NCI-H2171 (cell line): ENCODE measurements at places on chromosomes 3 and 15.
A peak's percentile ranks its signal among the peaks of the same experiment; 100 is the strongest.

DNA sequence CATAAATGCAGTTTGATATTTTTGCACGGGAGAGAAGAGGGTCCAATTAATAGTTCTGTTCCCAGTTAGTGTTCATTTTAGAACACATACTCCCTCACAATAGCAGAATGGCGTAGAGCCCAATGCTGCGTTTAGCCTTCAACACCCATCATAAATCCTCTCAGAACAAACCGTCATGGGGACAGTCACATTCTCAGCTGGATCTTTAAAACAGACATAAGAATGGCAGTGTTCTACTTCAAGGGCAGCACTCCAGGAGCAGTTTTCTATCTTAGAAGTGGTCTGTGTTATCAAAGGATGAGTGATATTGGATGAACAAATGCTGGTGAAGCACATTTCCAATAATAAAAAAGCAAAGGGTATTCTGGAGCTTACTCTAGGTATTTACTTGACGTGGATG lies 230.5 kb downstream of the PDZRN3 start:
- no peak for DNase-seq

GRCh38 chr3:51974963-51975851 lies at the start of gene ABHD14A:
Gene ABHD14A (plus strand): TSS chr3:51975064. CDS start chr3:51975136, 72 bp downstream.
- DNase-seq = no peak

- DNase-seq = no peak
Observed at GRCh38 chr3:89494734-89495133, 387.3 kb downstream of the EPHA3 start.

- DNase-seq = no peak
Observed at GRCh38 chr3:178795349-178795748, 259.1 kb downstream of the KCNMB2 start.

DNA sequence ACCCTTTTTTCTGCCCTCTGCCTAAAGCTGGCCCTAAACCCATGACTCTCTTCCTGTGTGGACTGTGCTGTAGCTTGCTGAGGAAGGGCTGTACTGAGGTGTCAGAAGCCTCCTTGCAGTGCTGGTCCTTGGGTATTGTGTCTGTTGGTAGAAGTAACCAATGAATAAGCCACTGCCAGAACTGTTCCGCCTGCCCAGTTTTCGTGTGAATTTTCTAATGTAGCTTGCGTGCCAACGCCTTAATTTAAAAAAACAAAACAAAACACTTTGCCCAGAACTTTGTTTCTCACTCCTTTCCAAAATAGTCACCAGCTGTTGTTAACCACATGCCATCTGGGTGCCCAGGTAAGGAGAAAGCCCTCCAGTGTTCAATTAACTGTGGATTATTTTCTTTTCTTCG lies 101.9 kb downstream of the KLHL25 start:
- peak; percentile 60 for DNase-seq

DNA sequence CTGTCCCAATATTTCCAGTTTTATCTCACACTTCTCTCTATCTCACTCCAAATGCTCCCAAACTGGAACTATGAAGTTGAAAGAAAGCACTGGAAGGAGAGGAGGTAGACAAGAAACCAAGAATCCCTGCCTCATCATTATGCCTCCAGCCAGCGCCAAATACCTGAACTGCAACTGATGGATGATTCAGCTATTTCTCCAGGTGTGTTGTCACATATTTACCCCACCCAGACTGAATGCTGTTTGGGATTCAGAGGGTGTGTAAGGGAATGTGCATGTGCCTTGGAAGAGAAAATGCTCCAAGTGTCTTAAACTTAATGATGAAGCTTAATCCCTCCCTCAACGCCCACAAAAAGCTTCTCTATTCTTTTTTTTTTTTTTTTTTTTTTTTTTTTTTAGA lies 269.5 kb upstream of the ATP11B start:
- no peak for DNase-seq

- DNase-seq = no peak
Observed at GRCh38 chr3:173659972-173660371, 262.4 kb downstream of the NLGN1 start.

GRCh38 chr3:31530960-31531335 lies 1.8 kb upstream of the STT3B start:
- no peak for DNase-seq

DNA sequence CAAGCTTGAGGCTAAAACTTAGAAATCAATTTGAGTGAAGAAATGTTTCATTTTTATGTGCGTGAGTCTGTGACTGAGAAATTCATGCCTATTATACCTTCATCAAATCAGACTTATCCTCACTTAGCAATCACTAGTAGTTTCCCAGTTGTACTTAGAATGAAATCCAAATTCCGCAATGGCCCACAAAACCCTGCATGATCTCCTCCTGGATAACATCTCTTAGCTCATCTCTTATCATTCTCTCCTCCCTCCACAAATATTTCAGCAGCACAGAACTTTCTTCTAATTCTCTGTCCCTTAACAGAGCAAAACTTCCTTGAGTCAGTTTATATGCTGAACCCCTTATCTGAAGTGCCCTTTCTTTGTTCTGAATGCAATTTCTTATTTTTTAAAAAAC lies 198.8 kb upstream of the TGFBR2 start:
- no peak for DNase-seq

- DNase-seq = no peak
Observed at GRCh38 chr3:33271324-33271723, 5.9 kb upstream of the FBXL2 start.

GRCh38 chr3:122255757-122256439 lies 69.2 kb upstream of the CSTA start:
- no peak for DNase-seq

DNA sequence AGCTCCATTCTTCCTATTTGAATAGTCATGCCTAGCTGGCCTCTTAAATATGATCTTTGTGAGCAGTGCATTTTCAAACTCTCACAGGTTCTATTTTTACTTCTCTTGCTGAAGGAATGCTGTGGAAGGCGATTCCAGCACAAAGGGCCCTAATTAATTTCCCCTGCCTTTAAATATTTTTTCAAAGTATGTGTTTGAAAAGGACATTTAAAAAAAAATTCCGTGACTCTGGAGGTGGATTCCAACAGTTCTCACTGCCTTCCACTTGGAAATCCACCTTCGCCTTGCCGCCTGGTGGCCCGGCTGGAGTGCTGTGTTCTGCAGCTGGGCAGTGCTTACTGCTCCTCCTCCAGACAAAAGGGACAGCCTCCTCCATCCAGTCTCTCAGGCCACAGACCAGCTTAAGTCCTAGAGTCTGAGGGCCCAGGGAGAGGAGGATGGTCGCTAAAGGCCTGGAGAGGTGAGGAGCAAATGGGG lies 61.5 kb upstream of the CORO2B start:
- no peak for DNase-seq

DNA sequence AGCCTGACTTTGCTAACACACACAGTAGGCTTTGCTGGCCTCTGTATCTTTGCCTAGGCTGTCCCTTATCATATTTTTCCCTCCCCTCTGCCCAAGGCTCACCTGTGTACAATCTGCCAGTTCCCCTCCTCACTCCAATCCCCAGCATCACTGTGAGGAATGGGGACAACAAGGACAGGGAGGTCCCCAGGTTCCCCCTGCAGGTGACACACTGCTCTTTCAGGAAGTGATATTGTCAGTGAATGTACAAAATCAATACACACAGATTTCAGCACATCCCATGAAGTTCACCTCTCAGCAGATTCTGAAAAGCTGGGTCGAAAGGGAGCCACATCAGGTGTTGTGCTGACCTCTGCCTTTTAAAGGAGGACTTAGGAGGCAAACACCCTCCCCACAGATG lies 177.5 kb downstream of the RAB11A start:
- DNase-seq = no peak

GRCh38 chr3:14152233-14152962 lies 26.0 kb downstream of the XPC start:
- DNase-seq = no peak

DNA sequence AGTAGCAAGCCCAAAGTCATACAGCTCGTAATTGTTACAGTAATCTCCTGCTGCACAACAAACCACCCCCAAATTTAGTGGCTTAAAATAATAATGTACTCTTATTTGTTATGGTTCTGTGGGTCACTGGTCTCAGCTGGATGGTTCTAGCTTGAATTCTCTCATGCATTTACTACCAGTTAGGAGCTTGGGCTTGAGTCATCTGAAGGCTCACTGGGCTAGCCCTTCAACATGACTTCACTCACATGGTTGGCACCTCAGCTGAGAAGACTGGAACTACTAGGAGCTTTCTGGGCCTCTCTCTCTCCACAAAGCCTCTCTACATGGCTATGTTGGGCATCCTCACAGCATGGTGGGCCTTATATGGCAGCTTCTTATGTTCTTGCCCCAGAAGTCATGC lies 12.5 kb downstream of the PCOLCE2 start:
- DNase-seq = no peak

DNA sequence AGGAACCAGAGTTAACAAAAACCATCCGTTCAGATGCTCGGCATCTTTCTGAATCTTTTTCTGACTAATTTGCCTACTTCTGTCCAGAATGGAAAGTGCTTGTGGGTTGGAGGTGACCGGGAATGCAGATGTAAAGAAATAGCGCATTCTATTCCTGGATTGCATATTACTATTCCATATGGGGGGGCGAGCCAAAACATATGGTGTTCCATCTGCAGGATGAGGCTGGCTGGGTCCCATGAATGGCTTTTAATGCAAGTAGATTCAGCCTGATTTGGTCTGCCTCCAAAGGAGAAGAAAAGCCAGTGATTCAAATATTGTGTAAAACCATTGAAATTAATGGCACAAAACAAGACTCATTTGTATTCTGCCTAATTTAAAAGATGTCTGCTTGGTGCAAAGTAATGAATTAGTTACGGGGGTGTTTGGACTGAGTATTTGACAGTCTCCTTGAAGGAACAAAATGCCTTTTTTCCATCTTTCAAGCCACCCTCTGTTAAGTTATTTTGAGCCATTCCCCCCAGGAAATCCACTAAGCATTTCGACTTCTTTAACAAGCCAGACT lies 99.0 kb downstream of the ST8SIA2 start:
- peak; percentile 55 for DNase-seq

GRCh38 chr3:84727616-84728015 lies 231.2 kb upstream of the CADM2 start:
- DNase-seq = no peak

GRCh38 chr3:65338571-65338970 lies 650.8 kb upstream of the ADAMTS9 start:
- no peak for DNase-seq

GRCh38 chr3:185065059-185065458 lies 87.8 kb downstream of the C3orf70 start:
- no peak for DNase-seq

DNA sequence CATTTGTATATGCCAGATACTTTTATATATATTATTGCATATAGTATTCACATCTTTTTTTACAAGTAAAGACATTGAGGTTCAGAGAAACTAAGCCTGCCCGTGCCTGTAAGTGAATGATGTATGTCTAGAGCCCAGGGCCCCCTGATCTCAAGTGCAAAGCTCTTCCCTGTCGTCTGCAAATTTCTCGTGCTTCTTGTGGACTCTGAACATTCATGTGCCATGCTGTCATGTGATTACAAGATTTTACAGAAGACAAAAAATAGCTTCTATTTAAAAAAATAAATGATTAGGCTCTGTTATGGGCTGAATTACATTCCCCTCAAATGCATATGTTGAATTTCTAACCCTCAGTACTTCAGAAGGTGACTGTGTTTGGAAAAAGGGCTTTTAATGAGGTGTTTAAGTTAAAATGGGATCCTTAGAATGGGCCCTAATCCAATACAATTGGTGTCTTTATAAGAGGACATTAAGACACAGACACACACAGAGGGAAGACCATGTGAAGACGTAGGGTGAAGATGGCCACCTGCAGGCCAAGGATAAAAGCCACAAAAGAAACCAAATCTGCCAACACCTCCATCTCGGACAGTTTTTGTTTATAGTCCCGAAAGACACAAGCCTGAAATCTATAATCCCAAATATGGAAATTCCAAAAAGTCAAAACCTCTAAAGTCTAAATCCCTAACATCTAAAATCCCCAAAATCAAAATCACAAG lies 3.9 kb upstream of the MASP1 start:
- DNase-seq = no peak

DNA sequence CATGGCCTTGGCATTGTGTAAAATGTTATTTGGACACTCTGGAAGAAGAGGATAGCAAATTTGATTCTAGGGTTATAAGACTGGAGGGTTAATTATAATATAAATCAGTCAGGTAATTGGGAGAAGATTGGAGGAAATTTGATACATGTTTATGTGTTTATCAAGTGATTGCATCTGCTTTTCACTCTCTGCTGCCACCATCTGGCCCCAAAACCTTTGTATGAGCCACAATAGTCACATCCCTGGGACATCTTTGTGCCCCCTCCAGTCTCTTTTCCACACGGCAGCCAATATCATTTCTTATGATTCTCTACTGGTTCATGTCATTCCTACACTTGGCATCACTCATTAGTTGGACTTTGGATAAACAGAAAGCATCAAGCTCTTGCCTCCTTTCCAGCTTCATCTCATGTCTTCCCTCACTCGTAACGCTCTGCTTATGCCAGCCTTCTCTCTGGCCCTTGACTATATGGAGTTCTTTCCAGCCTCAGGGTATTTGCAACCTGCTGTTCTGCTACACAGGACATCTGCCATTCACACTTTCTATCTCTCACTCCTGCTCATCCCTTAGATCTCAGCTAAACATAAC lies 602.3 kb upstream of the SUCLG2 start:
- no peak for DNase-seq

DNA sequence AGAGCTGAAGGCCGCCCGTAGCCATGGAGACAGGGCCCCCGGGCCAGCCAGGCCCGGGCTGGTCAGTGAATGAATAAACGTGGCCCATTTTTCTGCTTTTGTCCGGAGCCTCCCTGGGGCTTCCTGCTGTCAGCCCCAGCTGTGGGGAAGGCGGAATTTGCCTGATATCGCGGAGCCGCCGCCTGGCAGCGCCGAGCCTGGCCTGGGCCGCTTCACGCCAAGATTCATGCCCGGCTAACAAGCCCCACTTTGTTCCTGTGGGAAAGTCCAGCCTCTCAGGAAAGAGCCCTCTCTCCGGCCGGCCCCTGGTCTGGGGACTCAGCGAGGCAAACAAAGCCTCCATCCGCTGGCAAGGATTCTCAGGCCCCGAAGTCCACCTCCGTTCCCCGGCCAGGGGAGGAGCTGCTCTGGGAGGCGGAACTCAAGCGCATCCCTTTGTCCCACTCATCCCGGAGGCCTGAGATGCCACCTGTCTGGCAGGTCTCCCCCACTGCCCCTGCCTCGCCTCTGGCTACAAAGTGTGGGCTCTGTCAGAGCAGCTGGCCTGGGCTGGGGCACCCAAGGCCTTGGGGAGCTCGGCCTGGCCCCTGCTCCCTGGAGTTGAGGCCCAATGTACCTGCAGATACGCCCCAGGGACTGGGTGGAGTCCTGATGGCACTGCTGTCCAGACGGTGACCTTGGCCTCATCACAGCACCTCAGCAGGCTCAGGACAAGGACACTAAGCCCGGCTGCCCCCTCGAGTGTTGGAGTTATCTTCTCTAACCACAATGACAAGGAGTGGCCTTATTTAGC lies 51.6 kb upstream of the SLC6A11 start:
- DNase-seq = no peak
